ENCODE measurements at places on chromosomes 13 and 19.
A peak's percentile ranks its signal among the peaks of the same experiment; 100 is the strongest.

- peak; percentile 27 for DNase-seq
These were observed 1.6 kb downstream of the RNASEH2B start for GRCh38 chr13:50911081-50911631.

- no peak for DNase-seq
These were observed 53.2 kb downstream of the MLLT1 start for GRCh38 chr19:6226444-6227155.

- DNase-seq = no peak
These were observed 28.6 kb downstream of the ZNF557 start for GRCh38 chr19:7098096-7098495.

- DNase-seq = no peak
These were observed 10.8 kb downstream of the ENOX1 start for GRCh38 chr13:43776006-43776405.

DNA sequence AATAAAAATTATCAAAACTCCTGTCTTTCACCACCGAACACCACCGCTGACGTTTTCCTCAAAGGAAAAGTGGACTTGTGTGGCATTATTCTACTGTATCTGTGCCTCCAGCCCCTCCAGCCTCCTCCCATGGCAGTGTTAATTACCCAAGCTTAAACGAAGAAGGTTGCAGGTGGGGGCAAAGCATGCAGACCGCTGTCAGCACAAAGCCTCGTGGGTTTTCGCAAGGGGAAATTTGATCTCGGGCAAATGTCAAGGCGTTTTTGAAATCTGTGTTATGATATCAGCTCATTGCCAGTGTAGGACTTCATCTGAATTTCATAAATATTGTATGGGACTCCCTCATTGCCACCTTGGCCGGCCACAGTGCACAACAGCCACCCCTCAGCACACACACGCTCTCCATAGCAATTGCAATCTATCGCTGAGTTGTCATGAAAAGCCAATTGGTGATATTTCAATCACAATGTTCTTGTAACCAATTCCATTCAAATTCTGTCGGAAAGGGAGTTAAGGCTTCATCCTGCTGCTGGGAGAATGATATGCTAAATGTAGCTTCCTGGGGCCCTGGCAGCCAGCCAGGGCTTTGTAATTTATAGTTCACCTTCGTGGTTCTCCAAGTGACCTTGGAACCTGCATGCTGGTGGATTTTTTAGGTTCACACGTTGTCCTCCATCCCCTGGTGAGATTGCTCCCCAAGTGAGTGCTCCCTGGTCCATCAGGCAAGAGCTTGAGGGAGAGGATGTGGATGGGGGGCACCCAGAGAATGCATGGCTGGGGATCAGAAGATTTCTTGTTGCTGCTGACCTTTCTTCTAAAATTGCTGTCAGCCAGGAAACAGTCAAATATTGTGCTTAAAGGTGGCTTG lies 16.6 kb downstream of the CHST8 start:
- DNase-seq = no peak

GRCh38 chr13:51225029-51225428 lies 2.8 kb downstream of the FAM124A start:
- DNase-seq = no peak

DNA sequence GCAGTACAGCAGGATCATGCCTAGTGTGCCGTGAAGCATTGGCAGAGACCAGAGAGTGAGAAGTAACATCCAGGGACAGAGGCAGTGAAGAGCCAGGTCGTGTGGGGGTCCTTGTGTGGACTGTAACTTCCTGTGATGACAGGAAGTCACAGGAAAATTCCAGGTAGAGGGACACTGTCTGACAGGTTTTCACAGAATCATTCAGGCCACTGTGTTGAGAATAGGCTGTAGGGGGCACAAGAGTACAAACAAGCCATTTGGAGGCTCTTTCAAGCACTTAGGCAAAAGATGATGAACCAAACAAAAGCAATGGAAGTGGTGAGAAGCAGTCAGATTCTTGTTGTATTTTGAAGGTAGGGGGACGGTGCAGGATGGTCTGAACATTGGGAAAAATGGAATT lies 46.4 kb downstream of the N4BP2L1 start:
- DNase-seq = peak; percentile 53

DNA sequence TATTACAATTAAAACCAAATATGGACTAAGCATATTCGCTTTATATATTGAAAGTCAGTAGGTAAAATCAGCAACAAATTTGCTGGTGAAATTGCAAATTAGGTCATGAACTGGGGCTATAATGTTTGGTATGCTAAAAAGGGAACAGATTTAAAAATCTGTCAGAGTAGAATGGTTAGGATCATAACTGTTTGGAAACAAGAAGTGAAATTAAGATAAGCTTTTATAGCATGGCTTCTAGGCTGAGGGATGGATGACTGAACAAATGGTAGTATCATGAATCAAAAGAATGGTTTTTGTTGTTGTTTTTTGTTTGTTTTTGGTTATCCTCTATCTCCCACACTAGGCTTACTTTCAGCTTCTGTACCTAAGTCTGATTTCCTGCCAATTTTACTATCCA lies 1090.4 kb downstream of the PCDH9 start:
- DNase-seq = no peak

DNA sequence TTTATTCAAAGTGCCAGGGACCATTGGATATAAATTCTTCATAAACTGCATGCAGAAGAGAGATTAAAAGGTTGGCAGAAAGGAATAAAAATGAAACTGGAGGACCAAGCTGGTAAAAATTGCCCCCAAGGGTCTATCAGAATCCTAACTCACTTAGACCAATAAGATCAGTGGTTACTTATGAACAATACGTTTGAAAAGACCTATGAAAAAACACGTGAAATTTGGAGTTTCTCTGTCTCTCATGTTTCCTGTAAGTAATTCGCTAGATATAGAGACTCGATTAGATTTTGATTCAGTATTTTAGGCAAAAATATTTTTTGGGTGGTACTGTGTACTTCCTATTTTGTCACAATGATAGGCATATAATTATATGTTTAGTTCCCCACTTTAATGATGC lies 22.9 kb downstream of the GARRE1 start:
- DNase-seq = no peak

DNA sequence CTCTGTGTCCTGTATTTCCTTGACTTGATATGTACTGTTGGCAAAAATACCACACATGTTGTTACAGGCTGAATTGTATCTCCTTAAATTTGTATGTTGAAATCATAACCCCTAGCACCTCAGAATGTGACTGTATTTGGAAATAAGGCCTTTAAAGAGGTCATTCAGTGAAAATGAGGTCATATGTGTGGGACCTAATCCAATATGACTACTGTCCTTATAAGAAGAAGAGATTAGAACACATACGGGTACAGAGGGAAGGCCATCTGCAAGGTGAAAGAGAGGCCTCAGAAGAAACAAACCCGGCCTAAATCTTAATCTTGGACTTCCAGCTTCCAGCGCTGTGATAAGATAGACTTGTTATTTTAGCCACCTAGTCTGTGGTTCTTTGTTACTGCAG lies 202.5 kb downstream of the NUFIP1 start:
- DNase-seq = no peak

- no peak for DNase-seq
These were observed 13.9 kb downstream of the ZNF543 start for GRCh38 chr19:57334191-57334590.

All from CD4-positive, alpha-beta T cell treated with Interleukin-17A for 1 hour (primary cell).